ENCODE measurements at places on chromosomes 1 and 21. TPM values are rescaled to one million over a fixed set of nuclear protein-coding genes. Genes with fewer than 3 reads are reported as not detected.

- no peak for DNase-seq
Measured at GRCh38 chr21:43958364-43959158, 53.5 kb upstream of the TRAPPC10 start.

DNA sequence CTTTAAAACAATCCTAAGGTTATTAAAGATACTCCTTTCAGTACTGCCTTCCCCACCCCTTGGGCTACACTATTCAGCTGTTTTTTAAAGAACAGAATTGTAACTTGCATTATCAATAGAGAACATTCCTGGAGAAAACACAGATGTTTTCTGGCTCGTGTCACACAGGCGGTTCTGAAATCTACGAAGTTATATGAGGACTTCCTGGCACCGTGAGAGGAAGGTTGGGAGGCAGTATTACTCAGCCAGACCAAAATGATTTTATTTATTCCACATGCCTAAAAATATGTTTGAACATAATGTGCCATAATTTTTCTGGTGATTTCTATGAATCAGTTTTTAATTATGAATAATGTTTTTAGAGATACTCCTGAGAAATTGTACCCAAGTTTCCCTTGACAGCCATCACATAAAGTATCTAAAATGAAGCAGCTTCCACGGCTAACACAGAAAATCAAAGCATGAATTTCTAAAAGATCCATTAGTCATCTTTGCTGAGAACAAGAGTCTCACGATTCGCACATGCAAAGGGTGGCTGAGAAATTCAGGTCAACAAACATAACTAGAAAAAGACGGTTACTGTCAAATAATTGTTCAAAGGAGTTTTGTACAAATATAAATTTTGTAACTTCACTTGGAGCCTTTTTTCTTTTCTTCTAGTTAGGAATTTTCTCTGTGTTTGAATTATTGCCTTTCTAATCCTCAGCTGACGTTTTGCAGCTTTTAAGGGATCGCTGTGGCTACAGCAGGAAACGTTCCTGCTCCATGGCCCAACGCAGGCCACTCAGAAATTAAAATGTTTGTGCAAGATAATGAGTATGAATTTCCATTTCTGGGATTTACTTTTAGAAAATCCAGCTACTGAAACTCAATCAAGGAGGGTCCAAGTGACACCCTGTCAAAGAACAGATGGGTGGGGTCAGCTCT, 8.0 kb upstream of the SIM2 start:
- no peak for DNase-seq

DNA sequence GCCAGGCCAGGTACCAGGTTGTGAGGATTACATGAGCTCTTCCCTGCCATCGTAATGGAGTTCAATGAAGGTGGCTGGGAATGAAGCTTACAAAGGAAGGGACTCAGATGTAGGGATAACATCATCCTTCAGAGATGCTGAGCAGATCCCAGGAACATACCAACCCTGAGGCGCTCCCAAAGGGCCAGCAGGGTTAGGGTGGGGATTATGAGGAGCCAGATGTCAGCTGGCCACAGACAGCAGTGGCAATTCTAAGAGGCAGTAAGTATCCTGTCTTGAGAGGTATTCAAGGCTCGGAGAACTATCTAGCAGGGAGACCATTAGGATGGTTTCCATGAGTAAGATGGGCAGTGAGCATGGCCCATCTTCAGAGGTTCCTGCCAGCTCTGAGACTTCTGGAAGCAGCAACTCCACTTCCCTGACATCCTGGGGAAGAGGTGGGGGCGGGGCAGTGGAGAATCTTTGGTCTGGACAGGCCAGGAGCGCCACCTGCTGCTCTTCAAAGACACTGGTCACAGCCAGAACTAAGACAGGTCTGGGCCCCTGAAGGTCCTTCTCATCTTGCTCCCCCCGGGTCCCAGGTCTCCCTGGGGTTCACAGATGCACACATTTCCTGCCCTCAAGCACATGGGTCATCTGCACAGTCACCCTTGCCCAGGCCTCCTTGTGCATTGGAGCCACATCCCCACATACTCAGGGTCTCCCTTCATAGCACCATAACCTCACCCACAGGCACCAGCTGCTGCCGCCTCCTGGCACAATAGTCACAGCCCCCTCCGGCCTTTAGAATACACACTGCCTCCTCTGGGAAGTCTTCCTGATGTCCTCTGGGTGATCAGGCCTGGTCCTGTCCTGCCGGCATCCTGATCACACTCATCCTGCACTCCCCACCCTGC, 2.7 kb upstream of the SDC3 start:
- DNase-seq = peak; percentile 60

DNA sequence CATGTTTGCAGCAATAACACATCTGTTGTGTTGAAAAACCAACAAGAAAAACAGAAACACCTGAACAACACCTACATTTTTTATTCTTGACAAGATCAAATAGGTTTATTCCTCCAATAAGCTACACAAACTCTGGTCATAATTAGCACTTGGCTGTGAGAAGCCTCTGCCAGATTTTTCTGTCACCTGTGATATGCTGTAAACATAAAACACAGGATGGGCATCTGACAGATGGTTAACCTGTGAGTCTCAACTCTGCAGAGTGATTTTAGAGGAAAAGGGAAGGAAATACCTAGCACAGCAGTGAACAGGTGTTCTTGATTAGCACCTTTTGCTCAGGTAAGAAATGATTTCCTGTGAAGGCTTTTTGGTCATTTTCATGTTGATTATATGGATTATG, 175.4 kb upstream of the COA6 start:
- DNase-seq = no peak

- no peak for DNase-seq
Measured at GRCh38 chr1:1898246-1898933, 7.5 kb upstream of the GNB1 start.

DNA sequence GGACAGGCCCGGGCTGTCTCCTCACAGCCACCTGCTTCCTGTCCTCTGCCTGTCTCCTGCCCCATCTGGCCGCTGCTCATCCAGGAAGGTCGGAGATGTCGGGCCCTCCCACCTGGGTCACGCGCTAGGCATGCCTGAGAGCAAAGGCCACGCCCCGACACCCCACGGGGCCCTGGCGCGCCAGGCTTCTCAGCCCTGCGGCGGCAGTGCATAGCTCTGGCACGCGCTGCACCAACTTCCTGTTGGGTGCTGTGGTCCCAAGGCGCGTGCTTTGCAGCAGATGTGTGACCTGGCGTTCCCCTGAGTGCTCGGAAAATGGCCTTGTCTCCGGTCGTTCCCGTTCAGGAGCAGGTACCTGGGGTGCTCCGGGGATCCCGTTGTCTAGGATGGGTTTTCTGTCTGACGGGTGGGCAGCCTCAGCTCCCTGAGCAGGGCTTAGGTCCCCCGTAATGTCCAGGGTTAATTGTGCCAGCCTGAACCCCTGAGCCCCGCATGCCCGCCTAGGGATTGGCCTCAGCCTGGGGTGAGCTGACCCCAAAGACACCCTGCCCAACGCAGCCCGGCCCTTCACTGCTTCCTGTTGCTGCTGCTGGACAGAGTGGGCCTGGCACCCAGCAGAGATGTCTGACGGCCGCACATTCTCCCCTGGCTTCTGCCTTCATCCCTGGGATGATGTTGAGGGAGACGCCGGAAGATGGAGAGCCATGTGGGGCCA, 19.4 kb upstream of the KCNAB2 start:
- no peak for DNase-seq

DNA sequence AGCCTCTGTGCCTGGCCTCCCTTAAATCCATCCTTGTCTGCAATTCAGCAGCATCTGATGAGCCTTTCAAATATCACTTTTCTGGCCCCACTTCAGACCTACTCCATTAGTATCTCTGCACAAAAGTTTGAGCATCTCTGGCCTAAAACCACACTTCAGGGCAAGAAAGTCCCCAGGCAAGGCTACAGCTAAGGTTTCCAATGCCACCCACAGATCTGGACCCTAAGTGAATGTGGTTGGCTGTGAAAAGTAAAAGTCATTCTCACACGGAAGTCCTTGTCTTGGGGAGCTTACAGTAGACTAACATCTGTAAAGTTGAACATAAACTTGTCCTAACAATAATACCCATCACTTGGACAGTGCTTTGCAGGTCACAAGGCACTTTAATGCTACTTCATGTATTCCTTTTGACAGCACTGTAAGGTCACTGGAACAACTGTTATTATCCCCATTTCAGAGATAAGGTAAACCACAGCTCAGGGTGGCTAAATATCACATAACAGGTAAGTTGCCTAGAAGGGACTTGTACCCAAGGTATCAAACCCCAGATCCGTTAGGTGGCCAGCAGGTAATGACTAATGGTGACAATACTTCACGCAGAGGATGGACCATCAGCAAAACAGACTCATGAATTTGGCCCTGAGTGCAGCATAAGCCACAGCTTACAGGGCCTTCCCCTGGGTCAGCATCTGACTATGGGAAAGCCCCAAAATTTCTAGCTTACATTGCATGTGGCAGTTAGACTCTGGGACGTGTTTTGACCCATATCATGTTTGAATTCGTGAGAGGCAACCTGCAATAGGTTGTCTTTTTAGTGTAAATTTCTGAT, 356.0 kb downstream of the HHAT start:
- no peak for DNase-seq

DNA sequence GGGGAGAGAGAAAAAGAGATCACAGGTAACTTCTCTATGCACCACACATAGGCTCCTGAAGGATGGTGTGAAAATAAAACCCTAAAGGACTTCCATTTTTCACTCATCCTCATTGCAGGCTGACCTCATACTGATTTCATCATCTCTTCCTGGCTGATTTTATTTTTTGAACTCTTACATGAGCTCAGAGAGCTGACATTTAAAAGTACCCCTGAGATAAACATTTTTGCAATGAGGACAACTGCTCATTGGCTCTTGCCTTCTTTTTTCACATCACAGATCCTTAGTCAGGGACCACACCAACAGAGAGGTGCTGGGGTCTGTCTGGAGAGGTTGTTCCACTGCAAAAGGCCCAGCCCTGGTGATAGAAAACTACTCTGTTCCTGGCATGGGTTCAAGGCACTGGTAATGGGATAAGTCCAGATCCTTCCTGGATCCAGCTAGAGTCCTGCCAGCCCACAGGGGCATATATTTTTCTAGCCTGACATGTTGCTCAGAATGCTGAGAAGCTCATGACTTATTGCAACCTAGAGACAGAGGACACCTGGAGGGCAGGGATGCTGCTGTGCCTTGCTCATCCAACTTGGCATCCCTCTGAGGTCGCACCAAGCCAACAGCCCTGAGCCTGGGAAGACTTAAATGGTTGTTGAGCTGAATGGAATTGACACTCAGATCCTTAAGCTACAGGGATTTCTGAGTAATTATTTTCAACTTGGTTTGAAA, 360.0 kb downstream of the HHAT start:
- no peak for DNase-seq

- DNase-seq = peak; percentile 47
Measured at GRCh38 chr1:17236779-17237560, 11.9 kb upstream of the PADI3 start.

- DNase-seq = no peak
Measured at GRCh38 chr1:159266832-159267231, 35.3 kb upstream of the FCER1A start.

Gene ATXN7L2
- total RNA-seq = 2.0 TPM

Gene CCT3
- 169 TPM for total RNA-seq

Gene PRMT6
- 19.6 TPM for total RNA-seq

Gene RPS27
- 3,498 TPM for total RNA-seq

Gene CHD5
- total RNA-seq = 0.53 TPM

Gene NFASC
- 21.8 TPM for total RNA-seq

Data from urinary bladder (tissue), 4 donors.